ENCODE measurements at places on chromosomes 4 and X.

DNA sequence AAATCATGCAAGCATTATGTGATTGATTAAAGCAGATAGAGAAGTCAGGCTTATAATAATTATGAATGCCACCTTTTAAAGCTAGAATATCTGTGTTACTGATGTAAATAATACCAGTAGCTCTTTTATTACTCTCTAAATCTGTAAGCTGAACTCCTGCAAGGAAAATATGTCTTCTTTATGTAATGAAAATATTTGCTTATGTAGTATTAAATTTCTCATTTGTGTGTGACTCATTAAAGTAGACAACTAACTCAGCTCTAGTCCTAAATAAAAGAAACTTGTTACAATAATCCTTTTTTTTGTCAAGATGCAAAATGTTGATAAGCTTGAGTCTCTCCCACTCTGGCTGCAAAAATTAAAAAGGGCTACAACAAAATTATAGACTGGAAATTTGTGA, 137.7 kb upstream of the FAT1 start:
- DNase-seq, result no peak

GRCh38 chr4:95290702-95291101, 258.1 kb downstream of the UNC5C start:
- no peak for DNase-seq

DNA sequence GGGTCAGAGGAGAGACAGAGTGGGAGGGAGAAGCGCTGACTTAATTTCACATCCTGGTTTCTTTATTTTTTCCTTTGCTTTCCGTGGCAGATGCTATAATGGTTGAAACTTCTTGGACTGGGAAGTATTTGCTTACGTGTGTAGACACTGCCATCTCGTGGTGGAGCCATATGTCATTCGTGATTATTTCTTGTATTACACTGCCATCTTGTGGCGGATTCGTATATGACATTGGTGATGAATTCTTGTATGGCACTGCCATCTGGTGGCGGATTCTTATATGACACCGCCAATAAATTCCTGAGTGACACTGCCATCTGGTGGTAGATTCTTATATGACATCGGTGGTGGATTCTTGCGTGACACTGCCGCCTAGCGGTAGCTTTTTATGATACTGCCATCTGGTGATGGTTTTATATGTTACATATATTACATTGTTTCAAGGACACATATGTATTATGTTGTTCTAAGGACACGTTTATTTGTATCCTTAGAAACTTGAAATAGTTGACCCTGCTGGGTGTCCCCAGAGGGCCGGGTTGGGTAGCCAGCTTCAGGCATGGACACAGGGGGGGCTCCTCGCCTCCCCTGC, 37.3 kb upstream of the CLCN4 start:
- no peak for DNase-seq

- no peak for DNase-seq
Observed at GRCh38 chrX:25011589-25012432, 4.0 kb downstream of the ARX start.

DNA sequence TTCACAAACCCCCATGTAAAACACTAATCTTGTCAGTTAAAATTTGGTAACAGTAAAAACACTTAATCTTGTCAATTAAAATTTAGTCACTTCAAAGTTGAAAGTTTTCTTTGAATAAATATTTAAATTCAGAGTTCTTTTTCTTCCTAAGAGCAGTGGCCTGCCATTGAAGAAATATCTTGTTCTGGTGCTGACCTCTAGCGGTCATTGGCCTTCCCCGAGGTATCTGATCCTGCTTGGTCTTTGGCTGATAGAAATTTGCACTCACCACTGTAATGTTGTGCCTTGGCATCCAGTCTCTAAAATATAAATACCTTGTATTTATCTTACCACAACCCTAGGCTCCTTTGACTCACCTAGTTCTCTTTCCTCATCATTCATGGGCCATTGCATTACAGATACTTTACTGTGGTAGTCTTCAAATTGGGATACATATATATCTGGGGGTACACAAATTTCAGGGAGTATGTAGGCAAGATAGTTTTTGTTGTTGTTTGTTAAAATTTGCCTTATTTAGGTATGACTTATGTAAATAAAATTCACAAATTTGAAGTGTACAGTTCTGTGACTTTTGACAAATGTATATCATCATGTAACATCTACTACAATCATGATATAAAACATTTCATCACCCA, 6.7 kb upstream of the ART3 start:
- DNase-seq, result peak; percentile 54

- peak; percentile 78 for DNase-seq
Observed at GRCh38 chrX:65644621-65645289, 22.7 kb upstream of the MSN start.

- DNase-seq, result no peak
Observed at GRCh38 chrX:39855748-39856129, 242.0 kb downstream of the BCOR start.

- peak; percentile 46 for DNase-seq
Observed at GRCh38 chrX:47321386-47321785, 49.0 kb upstream of the ZNF157 start.

DNA sequence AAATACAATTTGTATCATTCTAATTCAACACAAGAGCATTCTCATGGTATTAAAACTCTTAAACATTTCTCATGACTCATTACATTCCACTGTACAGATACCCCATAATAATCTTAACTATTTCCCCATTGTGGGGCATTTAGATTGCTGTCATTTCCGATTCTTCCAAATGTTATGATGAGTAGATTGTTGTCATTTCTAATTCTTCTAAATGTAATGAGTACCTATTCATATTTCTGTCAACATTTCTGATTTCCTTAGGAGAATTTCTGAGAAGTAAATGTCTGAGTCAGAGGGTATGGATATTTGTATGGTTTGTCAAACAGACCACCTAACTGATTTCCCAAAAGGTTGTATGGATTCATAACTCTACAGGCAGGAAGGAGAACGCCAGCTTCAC, 8.3 kb downstream of the S100G start:
- no peak for DNase-seq

GRCh38 chr4:26806331-26806730, 54.3 kb upstream of the STIM2 start:
- DNase-seq, result no peak

DNA sequence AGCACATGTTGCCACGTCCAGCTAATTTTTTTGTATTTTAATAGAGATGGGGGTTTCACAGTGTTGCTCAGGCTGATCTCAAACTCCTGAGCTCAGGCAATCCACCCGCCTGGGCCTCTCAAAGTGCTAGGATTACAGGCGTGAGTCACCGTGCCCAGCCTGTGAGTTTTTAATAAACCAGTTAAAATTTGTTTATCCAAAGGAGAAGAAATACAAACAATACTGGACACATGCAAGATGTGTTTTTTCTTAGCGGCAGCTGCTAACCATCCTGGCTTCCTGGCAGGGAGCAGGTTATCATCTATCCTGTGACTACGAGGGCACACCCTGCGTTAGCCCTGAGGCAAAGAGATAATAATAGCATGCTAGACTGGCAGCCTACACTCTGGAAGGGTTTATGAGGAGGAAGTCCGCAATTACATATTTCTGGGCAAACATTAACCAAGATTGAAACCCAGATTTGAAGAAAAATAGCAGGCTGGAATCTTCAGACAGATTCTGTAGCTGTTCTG, 191.4 kb downstream of the SPRY1 start:
- no peak for DNase-seq

GRCh38 chr4:6200011-6200921, at the start of gene JAKMIP1:
JAKMIP1 (minus strand) TSS chr4:6200549; CDS start chr4:6112850, 87,699 bp downstream.
- peak; percentile 77 for DNase-seq

- no peak for DNase-seq
Observed at GRCh38 chr4:87235020-87235671, 14.7 kb upstream of the KLHL8 start.

DNA sequence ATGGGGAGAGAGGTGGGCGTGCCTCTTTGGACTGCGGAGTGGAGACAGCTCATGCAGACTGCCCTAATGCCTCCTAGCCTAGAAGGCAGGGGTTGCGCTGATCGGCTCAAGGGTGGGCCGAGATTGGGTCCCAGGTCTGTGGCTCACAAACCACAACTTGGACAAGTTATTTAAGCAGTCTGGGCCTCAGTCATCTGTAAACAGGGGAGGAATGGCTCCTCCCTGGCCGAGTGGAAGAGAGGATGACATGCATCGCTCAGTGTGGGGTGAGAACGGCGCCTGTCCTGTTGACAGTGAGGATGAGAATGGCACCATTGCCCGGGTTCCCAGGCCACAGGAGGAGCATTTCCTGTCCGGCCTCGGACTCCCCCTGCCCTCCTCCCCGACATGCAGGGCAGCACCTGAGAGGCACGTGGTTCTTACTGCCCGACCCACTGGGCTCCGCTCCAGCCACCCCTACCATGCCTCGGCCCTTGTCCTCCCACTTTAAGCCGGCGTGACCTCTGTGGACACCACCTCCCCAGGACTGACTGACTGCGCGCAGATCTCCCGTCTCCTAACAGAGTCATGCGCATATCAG, 40.3 kb upstream of the GRPEL1 start:
- peak; percentile 28 for DNase-seq

DNA sequence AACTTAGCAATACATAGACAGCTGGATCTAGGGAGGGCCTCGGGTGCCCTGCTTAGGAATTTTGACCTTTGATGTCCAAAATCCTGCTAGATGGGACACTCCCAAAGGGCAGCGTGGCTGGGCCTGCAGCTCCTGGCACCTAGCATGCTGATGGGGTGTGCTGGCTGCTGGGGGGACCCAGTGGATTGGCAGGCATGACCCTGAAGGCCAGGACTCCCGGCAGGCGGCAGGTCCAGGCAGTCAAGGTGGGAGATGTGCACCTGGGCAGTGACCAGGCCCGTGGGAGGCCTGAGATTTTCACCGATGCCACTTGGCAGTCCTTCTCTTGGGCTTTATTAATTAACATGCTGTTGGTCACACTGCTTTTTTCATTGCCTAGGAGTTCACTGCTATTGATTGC, 84.3 kb downstream of the PSAPL1 start:
- peak; percentile 30 for DNase-seq

GRCh38 chr4:119865389-119865788, 201.3 kb downstream of the MAD2L1 start:
- no peak for DNase-seq

- no peak for DNase-seq
Observed at GRCh38 chr4:148162991-148163390, 279.2 kb downstream of the NR3C2 start.

GRCh38 chr4:159395693-159396092, 292.8 kb downstream of the RAPGEF2 start:
- no peak for DNase-seq

- DNase-seq, result no peak
Observed at GRCh38 chr4:70402762-70403161, 5.0 kb downstream of the OPRPN start.

DNA sequence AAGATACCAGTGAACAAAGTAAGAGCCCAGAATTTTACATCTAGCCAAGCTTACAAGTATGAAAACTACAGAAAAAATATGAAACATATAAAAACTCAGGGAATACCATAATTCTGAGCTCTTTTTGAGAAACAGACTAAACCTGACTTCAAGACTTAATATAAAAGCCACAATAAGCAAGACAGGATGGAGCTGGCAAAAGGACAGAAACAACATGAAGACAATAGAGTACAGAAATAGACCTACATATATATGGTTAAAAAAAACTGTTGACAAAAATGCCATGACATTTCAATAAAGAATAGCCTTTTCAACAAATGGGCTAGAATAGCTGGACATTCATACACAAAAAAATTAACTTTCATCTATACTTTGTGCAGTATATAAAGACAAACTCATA, 49.4 kb downstream of the UBA6 start:
- DNase-seq, result no peak

DNA sequence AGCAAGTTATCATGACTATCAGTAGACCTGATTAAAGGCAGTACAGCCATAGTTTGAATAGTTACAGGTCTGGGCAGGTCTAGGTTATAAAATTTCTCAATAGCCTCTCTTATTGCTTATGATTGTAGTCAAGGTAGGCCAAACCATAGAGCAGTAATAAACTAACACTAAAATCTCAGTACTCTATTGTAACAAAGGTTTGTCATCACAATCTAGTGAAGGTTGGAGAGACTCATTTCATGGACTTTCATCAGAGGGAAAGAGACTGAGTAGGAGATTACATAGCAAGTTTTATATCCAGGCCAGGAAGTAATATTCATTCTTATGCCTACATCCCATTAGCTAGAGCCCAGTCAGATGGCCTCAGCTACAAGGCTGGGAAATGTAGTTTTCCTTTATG, 141.0 kb downstream of the ASB9 start:
- DNase-seq, result no peak

- DNase-seq, result peak; percentile 89
Observed at GRCh38 chr4:184805462-184806228, 20.1 kb downstream of the ACSL1 start.

- DNase-seq, result no peak
Observed at GRCh38 chr4:125091541-125091940, 223.2 kb upstream of the FAT4 start.

- no peak for DNase-seq
Observed at GRCh38 chrX:39616098-39616729, 481.5 kb downstream of the BCOR start.

DNA sequence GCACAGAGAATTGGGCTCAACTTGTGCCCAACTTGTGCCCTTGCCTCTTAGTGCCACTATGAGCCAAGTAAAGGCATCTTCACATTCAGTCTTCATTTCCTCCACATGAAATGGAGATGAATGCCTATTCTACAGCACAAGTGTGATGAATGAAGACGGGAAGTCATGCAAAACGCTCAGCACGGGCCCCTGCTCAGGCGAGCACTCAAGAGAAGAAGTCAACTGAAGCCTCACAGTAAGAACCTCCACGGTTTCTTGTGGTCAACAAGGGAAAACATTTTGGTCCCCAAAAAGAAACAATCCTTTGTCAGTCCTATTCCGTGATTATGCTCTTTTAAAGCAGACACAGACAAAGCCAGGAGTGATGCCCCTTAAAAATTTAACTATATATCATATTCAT, 87.0 kb downstream of the IRF2 start:
- DNase-seq, result no peak

GRCh38 chr4:13641084-13641483, 13.6 kb upstream of the BOD1L1 start:
- DNase-seq, result no peak

- DNase-seq, result no peak
Observed at GRCh38 chr4:152363086-152363485, 172.8 kb downstream of the FBXW7 start.

GRCh38 chr4:7019367-7019766, 23.8 kb upstream of the TADA2B start:
- DNase-seq, result no peak

- no peak for DNase-seq
Observed at GRCh38 chr4:39036172-39036571, 4.0 kb upstream of the TMEM156 start.

GRCh38 chrX:6707497-6707896, 172.6 kb upstream of the VCX3A start:
- no peak for DNase-seq

DNA sequence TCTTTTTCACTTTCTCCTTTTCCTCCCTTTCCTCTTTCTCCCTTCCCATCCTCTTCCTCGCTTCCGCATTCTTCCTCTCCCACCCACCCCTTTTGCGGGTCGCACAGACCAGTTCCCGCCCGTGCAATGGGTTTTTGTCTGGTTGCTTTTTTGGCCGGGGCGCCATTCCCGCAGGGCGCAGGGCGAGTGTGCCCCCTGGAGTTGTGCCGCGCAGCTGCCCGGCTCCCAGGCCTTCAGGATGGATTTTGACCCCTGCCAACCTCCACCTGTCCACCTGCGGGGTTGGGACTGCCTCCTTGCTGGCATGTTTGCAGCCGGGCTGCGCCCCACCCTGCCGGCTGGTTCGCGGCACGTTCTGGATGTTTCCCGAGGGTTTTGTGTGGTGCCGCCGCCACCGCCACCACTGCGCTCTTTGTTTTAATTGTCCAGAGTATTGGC, 578 bp upstream of the SEL1L3 start:
- DNase-seq, result peak; percentile 66

GRCh38 chr4:140103676-140104075, 50.3 kb downstream of the MAML3 start:
- no peak for DNase-seq
